ENCODE measurements at places on chromosomes 7 and 10.

- no peak for DNase-seq
Observed at GRCh38 chr7:101122933-101123702, 3.8 kb upstream of the SERPINE1 start.

GRCh38 chr10:60358282-60358681 is 31.4 kb downstream of the ANK3 start:
- DNase-seq: no peak

- DNase-seq: peak; percentile 4
Observed at GRCh38 chr10:98556061-98556460, 109.3 kb upstream of the HPS1 start.

- DNase-seq: no peak
Observed at GRCh38 chr7:33310546-33310945, 181.2 kb downstream of the BBS9 start.

GRCh38 chr7:18145160-18145559 is 117.5 kb upstream of the PRPS1L1 start:
- no peak for DNase-seq

- peak; percentile 18 for DNase-seq
Observed at GRCh38 chr7:29337546-29338116, 143.1 kb downstream of the CHN2 start.

DNA sequence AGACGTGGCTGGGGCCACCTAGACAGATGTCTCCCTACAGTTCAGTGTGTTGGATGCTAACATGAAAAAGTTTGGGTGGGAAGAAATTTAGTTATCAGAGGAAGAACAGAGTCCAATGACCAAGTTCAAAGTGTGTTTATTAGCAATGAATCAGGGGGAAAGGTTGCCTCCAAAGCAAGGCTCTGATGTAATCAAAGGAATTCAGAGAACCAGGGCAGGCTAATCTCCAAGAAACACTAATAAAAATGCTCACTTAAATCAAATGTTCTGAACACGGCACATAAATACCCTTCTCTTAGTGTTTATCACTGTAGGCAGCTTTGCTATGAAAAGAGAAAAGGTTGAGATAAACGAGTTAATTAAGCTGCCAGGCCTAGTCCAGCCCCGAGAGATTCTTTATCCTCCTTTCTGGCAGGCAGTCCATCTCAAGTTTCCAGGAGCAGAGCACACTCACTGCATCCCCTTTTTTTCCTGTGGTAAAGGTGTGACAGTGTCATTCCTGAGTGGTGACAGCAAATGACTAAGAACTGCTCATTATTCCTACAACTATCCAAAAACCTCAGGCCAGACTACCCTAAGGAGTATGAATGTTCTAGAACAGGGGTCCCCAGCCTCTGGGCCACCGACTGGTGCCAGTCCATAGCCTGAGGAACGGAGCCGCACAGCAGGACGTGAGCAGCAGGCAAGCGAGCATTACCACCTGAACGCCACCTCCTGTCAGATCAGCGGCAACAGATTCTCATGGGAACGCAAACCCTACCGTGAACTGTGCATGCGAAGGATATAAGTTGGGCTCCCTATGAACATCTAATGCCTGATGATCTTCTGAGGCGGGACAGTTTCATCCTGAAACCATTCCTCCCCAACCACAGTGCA is 66.9 kb upstream of the FHIP2A start:
- DNase-seq: peak; percentile 18

GRCh38 chr10:17984563-17984962 is 32.8 kb downstream of the SLC39A12 start:
- DNase-seq: no peak
